Stimulated activated CD4-positive, alpha-beta T cell treated with anti-CD3 and anti-CD28 coated beads, TNF-alpha, amount 100 ng/mL, for 48 hours (primary cell): ENCODE measurements at places on chromosomes 7 and 10.

DNA sequence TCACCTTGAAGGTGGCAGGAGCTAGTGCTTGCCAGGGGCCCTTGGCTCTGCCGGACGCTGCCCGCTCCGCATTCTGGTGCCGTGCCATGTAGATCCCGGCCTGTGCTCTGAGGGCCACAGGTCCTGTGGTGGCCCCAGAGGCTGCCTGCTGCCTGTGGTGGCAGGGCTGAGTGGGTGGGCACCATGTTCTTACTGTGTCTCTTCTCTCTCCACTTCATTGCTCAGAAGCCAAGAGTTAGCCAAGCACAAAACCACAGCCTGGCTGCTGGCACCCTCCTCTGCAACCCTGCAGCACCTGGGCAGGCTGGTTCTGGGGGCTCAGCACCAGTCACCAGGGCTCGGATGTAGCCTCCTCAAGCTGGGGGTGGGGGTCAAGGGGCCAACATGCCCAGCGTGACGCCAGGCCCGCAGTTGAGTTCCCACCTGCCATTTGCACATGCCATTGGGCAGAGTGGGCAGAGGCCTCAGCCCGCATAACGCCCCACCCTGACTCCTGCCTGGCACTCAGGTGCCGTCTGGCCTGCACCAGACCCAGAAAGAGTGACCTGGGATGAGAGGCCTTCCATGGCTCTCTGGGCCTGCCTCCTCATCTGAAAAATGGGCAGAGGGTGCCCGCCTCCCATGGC is 16.3 kb downstream of the ZMIZ1 start:
- no peak for DNase-seq

DNA sequence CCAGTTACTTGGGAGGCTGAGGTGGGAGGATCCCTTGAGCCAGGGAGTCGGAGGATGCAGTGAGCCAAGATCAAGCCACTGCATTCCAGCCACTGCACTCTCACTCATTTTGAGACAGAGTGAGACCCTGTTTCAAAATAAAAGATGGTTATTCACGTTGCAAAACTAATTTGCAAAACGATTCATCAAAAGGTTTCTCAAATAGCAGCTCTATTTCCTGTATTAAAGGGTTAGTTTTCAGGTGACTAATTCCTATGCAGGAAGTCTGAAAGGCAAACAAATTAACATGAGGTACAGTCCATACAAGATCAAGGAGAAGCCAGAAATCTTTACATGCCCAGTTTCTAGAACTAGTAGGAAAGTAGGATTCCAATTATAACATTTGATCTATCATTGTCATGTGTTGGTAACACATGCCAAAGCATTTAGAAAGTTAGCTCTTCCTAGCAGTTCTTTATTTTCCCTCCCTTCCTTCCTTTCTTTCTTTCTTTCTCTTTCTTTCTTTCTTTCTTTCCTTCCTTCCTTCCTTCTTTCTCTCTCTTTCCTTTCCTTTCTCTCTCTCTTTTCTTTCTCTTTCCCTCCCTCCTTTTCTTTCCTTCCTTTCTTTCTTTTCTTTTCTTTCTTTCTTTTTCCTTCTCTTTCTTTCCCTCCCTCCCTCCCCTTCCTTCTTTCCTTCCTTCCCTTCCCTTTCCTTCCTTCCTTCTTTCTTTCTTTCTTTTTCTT is 49.3 kb downstream of the DENND2A start:
- no peak for DNase-seq

GRCh38 chr10:112758961-112759360 is 191.1 kb upstream of the TCF7L2 start:
- DNase-seq = no peak

DNA sequence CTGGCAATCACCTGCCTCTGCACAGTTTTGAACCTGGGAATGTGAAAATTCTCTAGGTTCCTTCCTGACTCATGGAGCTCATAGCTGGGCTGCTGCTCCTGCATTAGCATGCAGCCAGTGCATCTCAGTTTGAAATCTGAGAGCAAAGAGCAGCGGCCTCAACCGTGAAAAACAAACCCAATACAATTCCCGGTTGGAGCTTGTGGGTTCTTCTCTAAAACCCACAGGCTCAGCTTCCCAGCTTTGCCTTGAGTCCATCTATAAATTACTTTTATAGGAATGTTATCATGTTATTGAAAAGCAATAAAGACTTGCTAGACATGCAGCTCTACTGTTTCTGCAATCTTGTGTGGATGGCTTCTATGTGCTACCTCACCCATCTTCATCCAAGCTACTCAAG is 191.7 kb downstream of the CXCL12 start:
- DNase-seq = no peak

- DNase-seq = no peak
Measured at GRCh38 chr10:127303105-127303504, 106.7 kb upstream of the INSYN2A start.

- no peak for DNase-seq
Measured at GRCh38 chr10:101573885-101574753, 13.9 kb downstream of the POLL start.

- DNase-seq = no peak
Measured at GRCh38 chr7:138164804-138165203, 88.5 kb downstream of the AKR1D1 start.

DNA sequence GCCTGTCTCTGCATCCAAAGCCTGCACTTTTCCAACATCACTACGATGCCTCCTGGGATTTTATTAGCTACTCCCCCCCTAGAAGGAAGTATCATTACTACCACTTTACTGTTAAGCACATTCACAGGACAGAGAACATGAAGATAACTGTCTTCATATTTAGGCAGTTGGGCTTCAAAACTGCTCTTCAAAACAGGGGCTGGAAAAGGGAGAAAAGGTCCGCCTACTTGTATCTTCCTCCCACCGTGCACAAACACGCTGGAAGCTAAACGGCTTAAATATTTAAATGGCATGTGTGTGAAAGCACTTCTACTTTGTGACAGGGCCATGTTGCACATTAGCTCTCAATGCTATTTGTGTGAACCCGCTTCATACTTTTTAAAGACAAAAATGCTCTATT is 999 bp downstream of the ITIH5 start:
- no peak for DNase-seq

DNA sequence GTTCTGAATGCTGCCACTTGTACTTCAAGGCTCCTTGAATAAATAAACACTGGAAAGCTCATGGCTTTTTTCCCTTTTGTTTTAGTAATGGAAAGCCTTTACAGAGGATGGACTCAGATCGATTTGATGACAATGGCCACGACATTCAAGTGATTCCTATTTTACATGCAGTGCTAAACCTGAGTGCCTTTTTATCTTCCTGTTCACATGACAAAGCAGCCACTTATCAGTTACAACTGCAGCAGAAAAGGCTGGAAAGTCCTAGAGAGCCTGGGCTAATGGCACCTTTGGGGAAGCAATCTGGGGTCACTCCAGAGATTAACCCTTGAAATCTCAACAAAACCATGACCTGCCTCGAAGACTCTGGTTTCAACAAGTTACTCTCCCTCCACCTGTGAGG is 249.0 kb upstream of the AUTS2 start:
- no peak for DNase-seq

DNA sequence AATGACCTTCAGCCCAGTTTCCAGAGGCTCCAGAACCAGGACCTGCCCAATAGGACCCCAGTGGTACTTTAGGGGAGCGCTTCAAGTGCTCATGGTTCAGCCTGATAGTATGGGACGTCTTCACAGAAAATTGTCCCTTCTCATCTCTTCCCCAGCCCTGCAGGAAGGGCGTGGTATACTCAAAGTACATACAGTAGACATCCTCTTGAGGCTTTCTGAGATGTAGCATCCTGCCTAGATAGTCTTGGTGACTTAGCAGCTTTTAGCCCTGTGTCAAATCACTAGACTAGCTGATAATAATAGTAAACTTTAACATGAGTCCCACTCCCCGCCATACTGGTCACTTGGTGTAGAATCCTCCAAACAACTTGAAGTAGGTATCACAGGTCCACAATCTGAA is 193.2 kb downstream of the CYP26A1 start:
- DNase-seq = no peak

DNA sequence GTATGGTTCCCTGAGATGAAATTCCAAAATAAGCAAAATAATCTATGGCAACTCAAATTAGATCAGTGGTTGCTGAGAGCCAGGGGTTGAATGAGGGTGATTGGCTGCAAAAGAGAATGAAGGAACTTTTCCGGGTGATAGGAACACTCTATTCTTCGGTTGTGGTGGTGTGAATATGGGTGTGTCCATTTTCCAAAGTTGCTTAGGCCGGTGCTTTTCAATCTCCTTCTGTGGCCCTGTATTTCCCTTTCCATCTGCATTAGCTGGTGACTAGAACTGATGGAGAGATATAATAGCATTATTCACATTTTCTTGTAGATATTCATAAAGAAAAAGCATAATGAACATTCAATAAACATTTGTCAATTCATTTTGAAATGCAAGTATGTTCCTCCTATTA is 382.9 kb downstream of the TFEC start:
- no peak for DNase-seq

GRCh38 chr10:12922117-12922900 is 79.2 kb downstream of the CCDC3 start:
- no peak for DNase-seq

GRCh38 chr10:11856678-11857077 is 33.5 kb downstream of the PROSER2 start:
- DNase-seq = no peak

- DNase-seq = no peak
Measured at GRCh38 chr7:50587737-50588136, 22.5 kb upstream of the DDC start.

GRCh38 chr7:45869426-45869825 is 3.5 kb downstream of the CCDC201 start:
- DNase-seq = no peak

DNA sequence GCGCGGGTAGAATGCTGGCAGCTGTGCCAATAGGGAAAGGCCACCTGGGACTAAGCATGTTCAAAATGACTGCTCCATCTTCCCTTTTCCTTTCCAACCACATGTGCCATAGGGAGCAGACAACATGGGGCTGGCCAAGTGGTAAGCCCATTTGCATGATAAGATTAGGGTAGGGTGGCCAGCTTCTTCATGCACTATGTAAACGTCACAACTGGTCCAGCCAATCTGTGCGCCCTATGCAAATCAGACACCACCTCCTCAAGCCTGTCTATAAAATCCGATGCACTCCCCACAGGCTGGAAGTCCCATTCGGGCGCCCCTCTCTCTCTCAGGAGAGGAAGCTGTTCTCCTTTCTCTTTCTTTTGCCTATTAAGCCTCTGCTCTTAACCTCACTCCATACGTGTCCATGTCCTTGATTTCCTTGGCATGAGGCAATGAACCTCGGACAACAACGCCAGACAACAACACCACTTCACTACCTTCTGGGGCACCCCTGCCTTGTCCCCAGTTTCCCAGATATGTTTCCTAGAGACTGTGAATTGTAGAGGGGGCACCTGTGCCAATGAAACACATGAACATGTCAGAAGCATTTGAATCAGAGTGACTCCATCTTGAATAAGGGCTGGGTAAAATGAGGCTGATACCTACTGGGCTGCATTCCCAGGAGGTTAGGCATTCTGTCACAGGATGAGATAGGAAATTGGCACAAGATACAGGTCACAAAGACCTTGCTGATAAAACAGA is 19.1 kb upstream of the EXOC6 start:
- no peak for DNase-seq

DNA sequence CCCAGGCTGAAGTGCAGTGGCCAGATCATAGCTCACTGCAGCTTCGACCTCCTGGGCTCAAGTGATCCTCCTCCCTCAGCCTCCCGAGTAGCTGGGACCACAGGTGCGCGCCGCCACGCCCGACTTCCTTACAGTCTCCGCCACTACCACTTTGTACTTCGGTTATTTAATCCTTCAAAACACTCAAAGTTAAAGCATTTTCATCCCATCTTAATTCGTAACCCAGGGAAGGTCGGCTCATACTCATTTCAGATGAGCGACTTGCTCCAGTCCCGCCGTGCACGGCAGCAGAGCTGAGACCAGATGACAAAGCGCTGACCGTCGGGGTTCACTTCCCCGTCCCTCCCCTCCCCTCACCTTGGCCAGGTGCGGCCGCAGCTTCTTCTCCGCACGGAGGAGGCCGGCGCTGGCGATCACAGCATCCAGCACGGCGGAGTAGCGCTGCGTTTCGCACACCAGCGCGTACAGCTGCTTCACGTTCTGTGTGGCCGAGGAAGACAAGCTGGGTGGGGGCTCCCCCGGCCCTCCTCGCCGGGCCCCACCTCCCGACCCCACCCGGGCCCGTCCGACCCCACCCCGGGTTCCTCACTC is 457 bp downstream of the NSUN5 start:
- DNase-seq = no peak

DNA sequence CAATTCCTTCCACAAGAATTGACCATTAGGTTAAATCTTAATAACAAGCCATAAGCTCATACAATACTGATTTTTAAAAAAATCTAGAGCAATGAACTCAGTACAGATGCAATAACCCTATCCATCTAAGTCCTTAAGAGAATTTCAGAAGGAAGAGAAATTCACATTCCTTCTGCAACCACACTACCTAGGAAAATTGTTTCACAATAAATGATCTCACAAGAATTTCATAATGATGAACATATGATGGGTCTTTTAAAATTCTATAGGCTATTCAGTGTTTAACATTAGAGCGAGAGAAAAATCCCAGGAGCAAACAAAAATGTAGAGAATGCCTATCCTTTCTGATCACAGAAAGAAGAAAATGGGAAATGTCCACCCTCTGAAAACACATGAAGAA is 70.0 kb upstream of the MAGI2 start:
- DNase-seq = no peak

GRCh38 chr7:139117599-139118233 is 8.2 kb upstream of the ZC3HAV1 start:
- DNase-seq = no peak

- DNase-seq = no peak
Measured at GRCh38 chr10:51397695-51398094, 301.7 kb downstream of the CSTF2T start.

DNA sequence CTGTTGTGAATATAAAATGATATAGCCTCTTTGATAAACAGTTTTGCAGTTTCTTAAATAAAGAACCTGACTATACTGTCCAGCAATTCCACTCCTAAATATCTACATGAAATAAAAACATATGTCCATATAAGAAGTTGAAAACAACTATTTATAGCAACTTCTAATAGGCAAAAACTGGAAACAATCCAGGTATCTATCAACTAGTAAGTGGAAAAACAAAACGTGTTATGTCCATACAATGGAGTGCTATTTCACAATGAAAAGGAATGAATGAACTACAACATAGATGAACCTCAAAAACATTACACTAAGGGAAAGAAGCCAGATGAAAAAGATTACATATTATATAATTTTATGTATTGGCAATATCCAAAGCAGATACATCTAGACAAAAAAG is 268.9 kb downstream of the CSTF2T start:
- no peak for DNase-seq

GRCh38 chr10:13891128-13892000 is 304.6 kb downstream of the PRPF18 start:
- no peak for DNase-seq

DNA sequence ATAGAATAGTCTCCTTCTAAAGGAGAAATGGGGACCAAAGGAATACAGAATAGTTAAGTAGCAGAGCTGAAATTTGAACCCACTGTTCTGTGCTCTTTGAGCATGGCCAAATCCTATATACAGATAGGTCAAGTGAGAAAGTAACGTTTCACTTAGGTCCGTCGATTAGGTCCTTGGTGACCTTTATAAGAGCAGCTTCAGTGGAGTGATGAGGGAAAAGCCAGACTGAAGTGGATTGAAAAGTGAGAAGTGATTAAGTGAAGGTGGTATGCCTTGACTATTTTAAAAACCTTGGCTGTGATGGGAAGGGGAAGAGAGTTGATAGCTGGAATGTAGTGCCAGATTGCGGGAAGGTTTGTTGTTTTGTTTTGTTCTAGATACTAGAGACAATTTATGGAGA is 10.6 kb upstream of the LSMEM1 start:
- no peak for DNase-seq

- DNase-seq = no peak
Measured at GRCh38 chr10:66747451-66747850, 178.4 kb upstream of the LRRTM3 start.

GRCh38 chr7:2602406-2603043 is 29.3 kb upstream of the TTYH3 start:
- DNase-seq = no peak
